Putamen (tissue), 1 donor: ENCODE measurements at places on chromosomes 4 and X.

DNA sequence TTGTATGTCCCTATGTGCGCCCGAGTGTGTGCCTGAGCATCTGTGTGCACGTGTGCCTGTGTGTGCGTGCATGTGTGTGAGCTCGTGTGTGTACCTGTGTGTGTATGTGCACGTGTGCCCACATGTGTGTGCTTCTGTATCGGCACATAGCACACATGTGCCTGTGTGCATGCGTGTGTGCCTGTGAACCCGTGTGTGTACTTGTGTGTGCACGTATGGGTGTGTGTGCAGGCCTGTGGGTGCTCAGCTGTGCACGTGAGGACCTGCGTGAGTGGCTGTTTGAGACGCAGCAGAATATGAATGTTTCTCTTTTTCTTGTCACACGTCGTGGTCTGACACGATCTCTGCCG, 4.3 kb downstream of the AKAP17A start:
- no peak for DNase-seq

DNA sequence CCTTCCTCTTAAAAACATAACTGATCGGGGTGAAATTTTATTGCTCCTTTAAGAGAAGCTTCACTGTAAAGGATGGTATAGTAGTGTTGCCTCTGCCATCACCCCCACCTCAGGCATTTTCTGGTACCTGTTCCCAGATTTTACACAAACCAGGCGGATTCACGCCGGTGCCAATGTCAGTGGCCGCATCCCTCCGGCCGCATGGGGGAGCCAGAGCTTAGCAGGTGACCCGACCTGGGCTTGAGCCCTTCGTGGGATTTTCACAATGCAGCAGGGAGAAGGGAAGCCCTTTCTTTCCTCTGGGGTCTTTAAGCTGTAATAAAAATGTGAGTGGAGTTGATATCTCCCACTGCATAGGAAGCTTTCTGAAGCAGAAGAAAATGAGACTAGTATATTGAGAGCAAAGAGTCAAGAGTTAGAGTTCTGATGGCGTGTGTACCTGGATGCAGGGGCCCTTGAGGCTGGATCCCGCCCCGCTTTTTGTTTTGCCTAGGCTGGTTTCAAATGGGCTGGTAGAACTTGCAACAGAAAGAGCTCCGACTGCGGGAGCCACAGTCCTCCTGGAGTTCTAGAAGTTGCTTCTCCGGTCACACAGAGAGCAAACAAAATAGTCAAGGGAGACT, 59.4 kb downstream of the POLR2B start:
- peak; percentile 62 for DNase-seq

GRCh38 chrX:17613979-17614588, 123.2 kb upstream of the SCML1 start:
- DNase-seq, result no peak

GRCh38 chr4:4418676-4419390, 31.9 kb downstream of the NSG1 start:
- no peak for DNase-seq

DNA sequence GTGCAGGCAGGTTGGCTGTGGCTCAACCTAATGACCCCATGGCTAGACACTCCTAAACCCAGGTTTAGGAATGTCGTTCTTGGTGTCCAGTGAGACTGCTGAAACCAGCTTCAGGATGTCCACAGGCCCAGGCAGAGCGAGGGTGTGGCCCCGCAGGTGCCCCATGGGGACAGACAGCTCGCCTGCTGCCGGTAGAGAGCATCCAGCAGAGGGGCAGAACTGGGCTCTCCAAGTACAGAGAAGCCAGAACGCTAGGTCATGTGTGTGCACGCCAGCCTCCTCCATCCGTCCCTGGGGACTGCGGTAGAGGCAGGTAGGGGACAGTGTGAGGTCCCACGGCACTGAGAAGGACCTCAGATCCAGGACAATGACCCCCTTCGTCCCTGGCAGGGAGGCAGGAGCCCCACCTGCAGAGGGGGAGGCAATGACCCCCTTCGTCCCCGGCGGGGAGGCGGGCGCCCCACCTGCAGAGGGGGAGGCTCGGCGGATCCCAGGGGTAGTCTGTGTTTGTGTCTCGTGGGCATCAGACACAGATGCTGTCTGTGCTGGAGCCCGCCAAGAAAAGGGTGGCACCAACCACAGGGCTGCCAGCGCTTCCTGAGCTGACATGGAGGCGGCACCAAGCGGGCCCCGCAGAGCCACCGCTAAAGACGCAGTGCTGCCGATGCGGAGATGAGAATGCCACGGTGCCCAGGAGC, 118.4 kb downstream of the FAM53A start:
- no peak for DNase-seq

- no peak for DNase-seq
These were observed 19.0 kb upstream of the SUPT20HL2 start for GRCh38 chrX:24332878-24333277.

- DNase-seq, result no peak
These were observed 30.6 kb downstream of the GPR174 start for GRCh38 chrX:79174949-79175644.

GRCh38 chr4:76305033-76305687, 1.4 kb upstream of the STBD1 start:
- no peak for DNase-seq

DNA sequence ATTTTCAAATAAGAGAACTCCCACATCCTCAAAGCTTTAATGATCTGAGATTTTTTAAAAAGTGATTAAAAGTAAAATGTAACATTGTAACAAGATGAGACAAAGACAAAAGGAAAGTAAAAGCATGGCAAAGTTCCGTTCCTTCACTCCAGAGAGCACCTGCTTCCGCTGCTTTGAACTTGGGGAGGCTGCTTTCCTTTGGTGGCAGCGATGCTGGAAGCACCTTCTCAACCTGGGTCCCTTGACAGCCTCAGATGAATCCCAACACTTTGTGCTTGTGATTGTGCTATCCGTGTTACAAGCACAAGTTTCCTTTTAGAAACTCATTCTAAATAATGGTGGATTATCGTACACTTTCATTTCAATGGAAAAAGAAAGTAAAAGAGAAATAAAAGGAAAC, 59.7 kb downstream of the HADH start:
- DNase-seq, result no peak

- DNase-seq, result no peak
These were observed 127.1 kb upstream of the ANXA3 start for GRCh38 chr4:78424461-78424860.

DNA sequence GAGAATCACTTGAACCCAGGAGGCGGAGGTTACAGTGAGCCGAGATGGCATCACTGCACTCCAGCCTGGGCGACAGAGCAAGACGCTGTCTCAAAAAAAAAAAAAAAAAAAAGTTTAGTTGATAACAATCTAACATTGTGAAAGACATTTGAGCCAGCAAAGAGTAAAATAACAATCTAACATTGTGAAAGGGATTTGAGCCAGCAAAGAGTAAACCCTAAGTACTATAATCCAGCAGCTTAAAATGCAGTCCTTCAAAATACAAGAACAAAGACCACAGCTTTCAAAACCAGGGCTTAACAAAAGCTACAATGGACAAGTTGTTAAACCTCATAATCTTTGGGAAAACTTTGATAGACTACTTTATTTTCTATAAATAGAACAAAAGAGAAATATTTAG, 16.9 kb downstream of the MFAP3L start:
- DNase-seq, result no peak

DNA sequence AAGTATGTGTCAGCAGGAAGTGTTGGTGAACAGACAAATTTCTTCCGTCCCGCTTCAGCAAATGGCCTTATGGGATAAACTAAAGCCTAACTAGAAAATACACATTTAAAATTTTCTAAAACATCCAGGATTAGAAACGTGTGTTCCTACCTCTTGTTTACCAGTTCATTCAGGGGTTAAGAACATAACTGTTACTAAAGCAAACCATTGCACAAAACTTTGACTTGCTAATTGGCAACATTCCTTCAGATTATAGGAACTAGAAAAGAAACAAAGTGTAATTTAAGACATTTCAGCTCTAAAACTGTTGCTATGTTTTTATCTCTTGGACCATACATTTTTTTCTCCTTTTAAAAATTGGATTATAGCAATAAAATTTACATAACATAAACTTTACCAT, 39.5 kb upstream of the CXCL13 start:
- DNase-seq, result no peak

GRCh38 chr4:156247470-156247869, 293.8 kb upstream of the CTSO start:
- DNase-seq, result no peak

- DNase-seq, result no peak
These were observed 6.3 kb downstream of the TMEM31 start for GRCh38 chrX:103716962-103717361.

GRCh38 chrX:129158505-129158904, 364.8 kb downstream of the SMARCA1 start:
- DNase-seq, result no peak

DNA sequence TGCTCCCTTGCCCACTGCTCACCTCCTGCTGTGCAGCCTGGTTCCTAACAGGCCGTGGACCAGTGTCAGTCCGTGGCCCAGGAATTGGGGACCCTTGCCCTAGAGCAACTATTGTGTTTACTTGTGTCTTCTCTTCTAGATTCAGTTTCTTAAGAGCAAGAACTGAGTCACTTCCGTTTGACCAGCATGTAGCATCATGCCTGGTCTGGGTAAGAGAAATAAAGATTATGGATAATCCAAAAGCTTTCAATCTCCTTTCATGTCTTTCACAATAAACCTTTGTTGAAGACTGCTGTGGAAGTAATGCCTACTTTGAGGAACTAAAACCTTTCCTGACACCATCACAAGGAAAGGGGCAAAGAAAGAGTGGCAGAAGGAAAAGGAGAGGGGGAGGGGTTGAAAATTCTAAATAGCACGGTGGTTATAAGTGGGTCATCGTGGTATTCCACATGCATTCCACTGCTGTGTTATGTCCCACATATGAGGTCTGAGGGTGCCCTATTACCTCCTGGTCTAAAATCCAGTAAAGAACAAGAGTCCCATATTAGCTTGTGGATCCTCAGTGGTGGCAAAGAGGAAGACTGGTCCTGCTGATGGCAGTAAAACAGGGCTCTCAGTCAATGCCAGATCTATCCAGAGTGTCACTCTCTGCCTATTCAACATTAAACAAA, 133.4 kb downstream of the RASL11B start:
- DNase-seq, result no peak

- no peak for DNase-seq
These were observed 4.4 kb downstream of the GABRE start for GRCh38 chrX:151970027-151970426.

DNA sequence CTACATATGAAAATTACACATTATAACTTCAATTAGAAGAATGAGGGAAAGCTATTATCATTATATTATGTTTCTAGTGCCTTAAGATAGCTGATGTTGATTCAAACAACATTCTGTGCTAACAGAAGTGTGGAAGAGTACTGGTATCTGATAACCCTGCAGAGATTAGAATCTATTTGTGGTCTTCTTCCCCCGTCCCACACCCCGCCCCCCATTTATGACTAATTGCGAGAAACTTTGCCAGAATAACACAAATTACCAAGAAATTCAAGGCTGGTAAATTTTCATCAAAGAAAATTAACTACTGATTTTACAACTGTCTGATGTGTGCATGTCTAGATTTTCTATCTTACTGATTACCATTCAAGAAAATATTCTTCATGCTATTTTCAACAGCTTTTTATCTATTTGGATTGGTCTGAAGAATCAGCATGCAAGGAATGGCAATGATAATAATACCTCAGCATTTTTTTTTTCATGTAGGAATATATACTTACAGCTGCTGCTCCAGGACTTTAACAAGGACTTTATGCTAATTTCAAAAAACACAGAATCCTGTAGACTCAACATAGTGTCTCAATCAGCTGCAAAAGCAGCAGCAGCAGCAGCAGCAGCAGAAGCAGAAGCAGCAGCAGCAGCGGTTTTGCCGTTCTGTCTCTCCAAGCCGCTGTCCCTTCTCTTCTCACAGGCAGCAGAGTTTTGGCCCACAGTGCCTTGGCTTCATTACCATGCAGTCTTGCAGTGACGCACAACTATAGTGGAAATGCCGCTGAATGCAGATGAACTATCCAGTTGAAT, 126.7 kb downstream of the FRYL start:
- peak; percentile 82 for DNase-seq

- no peak for DNase-seq
These were observed 96.4 kb upstream of the C1GALT1C1 start for GRCh38 chrX:120726294-120726693.

- DNase-seq, result no peak
These were observed 1718.0 kb upstream of the PCDH7 start for GRCh38 chr4:29002151-29002550.

DNA sequence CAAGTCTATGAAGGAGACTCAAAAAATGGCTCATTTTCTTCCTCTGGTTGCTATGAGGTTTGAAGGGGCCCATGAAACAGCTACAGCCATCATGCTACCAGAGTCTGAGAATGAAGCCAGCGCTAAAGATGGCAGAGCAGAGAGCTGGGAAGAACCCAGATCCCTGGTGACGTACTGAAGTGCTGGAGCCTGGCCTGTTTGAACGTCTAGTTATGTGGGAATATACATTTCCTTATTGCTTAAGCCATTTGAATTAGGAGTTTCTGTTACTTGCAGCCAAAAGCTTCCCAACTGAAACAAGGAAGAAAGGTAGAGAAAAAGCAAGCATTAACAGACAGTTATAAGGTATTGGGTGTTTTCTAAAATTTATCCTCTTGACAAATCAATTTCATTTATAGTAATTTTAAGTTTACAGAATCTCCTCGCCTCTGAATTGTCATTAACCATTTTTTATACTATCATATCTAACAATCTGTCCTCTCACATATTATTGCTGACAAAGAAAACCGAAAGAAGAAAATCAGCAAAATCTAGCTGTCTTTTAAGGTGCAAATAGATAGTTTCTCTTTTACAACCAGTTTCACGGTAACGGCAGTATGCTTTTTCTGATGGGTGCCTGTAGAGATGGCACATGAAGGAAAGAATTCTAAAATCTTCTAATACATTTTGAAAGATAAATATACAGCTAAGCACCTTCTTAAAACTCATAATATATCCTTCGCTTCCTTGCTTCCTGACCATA, 8.9 kb upstream of the COQ2 start:
- DNase-seq, result no peak

DNA sequence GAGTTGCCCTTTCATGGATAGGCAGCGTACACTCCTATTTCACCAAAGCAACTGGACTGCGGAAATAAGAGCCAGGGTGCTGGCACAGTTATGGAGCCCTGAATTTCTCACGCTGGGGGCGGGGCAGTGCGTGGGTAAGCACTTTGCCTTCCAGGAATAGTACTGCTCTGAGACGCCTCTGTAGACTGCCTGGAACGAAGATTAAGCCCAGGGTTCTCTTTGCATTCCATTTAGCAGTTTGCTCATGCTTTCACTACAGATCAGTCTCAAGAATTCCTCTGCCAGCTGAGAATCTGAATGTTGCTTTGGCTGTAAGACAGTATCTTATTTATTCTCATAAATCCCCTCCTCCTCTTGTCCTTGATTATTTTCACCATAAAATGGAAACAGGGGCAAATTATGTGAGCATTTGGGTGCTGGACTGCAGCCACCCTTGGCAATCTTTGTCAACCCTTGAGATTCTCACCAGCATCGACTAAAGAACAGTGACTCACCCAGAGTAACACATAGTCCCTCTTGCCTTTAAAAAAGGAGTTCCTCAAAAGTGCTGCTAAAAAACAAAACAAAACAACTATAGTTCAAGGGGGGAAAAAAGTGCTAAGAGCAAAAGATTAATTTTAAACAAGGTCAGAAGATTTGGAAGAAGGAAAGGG, 88.9 kb upstream of the CITED1 start:
- peak; percentile 27 for DNase-seq
